ENCODE measurements at places on chromosomes 12 and 14.

DNA sequence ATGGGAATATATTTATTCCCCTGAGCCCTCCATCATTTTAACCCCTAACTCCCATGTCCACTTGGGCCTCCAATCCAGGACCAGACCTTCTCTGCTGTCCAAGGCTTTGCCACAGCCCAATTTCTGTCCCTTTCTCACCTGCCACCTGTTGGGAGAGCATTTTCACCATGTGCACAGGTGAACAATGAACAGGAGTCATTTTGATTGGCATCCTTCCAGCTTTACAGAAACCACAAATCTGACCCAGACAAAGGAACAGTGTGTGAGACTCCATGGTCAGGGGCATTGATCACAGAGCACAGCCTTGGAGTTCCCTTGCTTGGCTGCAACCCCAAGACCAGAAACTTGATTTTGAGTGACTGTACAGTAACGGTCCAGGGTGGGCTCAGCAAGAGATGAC, 91.9 kb downstream of the CRACR2A start:
- no peak for DNase-seq

GRCh38 chr14:75167325-75167724, 9.1 kb downstream of the TMED10 start:
- no peak for DNase-seq

DNA sequence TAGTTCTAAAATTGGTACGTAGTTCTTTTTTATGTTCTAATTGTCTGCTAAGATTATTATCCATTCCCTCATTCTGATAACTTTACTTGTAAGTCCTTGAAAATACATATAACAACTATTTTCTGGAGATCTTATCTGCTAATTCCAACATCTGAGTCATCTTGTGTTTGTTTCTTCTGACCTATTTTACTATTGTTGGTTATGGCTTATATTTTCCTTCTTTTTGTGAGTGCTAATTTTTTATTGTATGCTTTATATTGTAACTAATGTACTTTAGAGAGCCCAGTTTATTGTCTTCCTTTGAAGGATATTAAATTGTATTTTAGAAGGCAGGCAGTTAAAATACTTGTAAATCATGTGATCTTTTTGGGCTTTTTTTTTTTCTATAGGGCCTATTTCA, 149.3 kb upstream of the LRFN5 start:
- no peak for DNase-seq

GRCh38 chr12:65536876-65537681, 258.6 kb downstream of the MSRB3 start:
- DNase-seq = no peak
